ENCODE measurements at places on chromosomes 2 and 18.

- DNase-seq: no peak
These were observed 72.5 kb downstream of the RAPGEF4 start for GRCh38 chr2:172808156-172808555.

- DNase-seq: no peak
These were observed 66.5 kb upstream of the CABLES1 start for GRCh38 chr18:23068570-23069310.

DNA sequence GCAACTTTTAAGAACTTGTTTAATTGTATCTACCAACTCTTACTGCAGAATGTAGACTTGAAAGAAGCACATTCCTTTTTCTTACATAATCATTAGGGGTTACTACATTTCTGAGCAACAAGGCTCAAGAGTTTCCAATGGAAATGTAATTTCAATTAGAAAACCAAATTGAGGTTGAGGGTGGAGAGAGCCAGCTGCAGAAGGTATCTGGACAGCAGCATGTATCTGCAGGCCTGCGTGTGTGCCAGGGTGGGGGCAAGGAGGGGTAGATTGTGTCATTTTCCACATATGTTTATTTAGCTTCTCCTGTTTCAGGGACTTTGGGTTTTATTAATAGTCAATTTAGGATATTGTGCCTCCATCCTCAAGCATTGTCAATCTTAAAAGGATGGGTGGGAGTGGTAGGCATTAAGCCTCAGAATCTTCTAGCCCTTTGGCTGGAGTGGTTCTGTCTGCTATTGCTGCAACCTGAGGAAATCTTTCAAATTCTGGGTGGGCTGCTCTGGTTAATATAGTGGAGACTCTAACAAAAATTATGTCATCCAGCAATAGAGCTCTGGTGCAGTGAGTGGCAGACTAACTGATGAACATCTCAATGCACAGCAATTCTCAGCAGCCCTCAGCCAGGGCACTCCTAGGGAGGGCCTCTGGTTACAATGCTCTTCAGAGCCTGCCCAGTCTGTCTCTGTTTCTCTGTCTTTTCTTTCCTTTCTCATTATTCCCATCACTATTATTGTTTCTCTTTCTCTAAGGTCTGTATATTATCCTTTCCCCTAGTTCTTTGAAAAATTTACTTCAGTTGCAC is 151.4 kb downstream of the RPIA start:
- no peak for DNase-seq

DNA sequence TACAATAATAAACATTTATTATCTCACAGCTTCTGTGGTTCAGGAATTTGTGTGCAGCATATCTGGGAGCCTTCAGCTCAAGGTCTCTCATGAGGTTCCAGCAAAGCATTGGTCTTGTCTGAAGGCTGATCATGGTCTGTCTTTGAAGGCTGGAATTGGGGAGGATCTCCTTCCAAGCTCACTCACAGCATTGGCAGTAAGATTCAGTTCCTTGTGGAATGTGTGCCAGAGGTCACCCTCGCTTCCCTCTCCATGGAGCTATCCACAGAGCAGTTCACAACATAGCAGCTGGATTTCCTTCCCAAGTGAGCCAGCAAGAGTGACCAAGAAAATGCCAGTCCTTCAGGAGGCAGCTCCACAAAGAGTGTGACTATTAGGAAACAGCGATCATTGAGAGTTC is 202.2 kb upstream of the ST6GAL2 start:
- DNase-seq: no peak

DNA sequence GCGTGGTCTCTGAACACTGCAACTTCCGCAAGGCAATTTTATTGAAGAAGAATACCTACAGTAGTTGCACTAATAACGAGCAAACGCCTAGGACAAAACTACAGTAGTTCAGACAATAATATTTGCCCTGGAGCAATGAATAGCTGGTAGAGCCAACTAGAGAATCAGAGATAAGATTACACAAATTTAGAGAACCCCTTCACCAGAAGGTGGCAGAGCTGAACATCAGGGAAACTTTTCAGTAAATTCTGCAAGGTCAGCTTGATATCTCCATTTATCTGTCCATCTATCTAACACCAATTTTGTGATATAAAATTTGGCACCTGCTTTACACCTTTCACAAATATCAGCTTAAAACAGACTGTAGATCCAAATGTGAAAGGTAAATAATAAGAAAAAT is 43.8 kb downstream of the CDH19 start:
- no peak for DNase-seq

GRCh38 chr2:39719317-39719716 is 53.6 kb downstream of the TMEM178A start:
- DNase-seq: no peak

DNA sequence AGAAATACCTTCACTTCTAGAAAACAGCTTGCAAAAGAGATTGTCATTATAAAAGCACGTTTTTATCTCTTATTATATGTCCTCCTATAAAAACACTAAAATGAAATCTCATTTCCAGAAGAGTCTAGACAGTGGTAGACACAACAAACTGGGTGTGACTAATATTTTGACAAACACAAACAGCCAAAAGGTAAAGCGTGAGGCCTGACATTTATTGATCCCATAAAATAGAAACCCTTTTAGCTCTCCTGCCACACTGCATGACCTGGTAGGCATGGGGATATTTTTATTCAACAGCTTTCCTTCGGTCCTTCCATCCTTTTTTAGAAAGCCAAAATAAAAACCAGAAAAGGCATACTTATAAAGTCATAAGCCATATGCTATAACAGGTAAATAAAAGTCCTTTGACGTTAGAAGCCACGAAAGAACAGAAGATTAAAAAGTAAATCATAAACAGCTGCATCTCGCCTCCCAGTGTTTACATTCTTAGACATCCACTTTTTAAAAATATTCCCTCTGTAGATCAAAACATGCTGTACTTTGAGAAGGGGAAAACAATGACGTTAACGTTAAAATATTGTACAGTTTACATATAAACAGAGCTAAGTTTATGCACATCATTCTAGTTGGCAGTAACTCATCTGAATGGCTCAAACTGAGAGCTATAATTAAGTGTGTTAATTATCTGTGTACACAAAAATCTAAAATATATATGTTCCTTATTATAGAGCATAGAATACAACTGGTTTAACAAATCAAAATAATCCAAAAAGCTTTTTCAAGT is 44.6 kb downstream of the IRS1 start:
- no peak for DNase-seq

DNA sequence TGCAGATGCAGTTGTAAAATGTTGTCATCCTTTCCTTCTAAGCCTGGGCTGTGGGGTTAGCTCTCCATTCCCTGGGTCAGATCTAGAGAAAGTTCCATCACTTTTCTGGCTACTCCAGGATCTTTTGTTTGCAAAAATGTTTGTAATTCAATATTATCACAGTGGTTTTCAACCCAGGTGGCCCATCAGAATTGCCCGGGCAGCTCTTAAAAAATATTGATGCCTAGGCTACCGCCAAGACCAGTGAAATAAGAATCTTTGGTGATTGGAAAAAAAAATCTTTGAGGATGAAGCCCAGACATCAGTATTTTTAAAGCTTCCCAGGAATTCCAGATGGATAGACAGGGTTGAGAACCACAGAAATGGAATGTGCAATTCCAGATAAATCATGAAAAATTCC is 232.5 kb upstream of the SPRED2 start:
- no peak for DNase-seq

GRCh38 chr2:23027396-23027795 is 357.6 kb upstream of the KLHL29 start:
- DNase-seq: no peak

- DNase-seq: no peak
These were observed 795 bp upstream of the TCF7L1 start for GRCh38 chr2:85132397-85132796.

GRCh38 chr18:48303883-48304282 is 105.3 kb downstream of the ZBTB7C start:
- DNase-seq: no peak

GRCh38 chr2:233289648-233290047 is 18.0 kb upstream of the SAG start:
- no peak for DNase-seq

GRCh38 chr18:54323970-54324369 is 33.7 kb downstream of the STARD6 start:
- DNase-seq: no peak

DNA sequence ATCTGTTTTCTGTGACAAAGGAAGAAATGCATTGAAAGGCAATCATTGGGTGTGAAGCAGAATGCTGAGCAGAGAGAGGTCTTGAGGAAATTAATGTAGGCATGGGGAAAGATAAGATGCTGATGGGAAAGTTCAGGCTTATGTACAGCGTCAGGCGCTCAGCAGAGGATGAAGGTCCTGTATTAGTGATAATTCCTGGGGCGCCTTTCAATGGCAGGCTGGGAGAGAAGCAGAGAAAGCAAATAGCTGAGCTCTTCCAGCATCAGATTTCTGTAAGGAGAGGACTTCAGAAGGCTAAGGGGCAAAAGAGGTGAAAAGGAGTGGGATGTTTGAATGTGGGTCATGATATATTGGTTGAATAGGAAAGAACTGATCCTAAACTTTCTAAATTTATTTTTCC is 129.8 kb downstream of the HNMT start:
- DNase-seq: no peak

- no peak for DNase-seq
These were observed 976.2 kb upstream of the FANCL start for GRCh38 chr2:59217360-59217759.

GRCh38 chr2:239963646-239964205 is 61.4 kb downstream of the NDUFA10 start:
- no peak for DNase-seq

DNA sequence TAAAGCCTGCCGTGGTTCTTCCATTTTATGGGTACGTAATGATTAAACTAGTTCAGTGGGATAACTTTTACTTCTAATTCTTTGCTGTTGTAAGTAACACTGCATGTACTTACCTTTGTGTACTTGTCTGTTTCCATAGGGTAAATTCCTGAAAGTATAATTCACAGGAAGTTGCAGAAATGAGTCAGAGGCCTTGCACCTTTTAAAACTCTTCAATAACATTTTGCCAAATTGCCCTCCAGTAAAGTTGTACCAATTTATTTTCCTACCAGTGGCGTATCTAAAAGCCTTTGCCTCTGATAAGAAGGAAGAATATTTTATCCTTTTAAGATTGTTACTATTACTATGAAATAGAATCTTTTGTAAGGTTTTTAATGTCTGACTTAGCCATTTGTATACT is 65.1 kb downstream of the CAB39 start:
- no peak for DNase-seq

DNA sequence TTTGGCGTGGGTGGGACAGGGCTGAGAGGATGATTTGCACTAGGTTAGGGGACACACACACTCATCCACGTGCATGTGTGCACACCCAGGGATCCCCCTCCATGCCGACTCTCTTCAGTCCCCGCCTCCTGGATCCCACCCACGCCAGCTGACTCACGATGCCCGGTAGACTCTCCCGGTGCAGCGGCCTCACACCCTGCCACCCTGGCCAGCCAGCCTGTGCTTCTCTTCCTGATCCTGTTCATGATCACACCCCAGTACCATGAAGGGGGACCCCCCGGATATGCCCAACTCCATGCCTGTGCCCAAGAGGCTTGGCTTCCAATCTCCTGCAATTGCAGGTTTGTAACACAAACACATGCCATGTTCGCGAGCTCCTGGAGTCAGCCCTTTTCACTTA is 157.8 kb upstream of the HDAC4 start:
- DNase-seq: no peak

DNA sequence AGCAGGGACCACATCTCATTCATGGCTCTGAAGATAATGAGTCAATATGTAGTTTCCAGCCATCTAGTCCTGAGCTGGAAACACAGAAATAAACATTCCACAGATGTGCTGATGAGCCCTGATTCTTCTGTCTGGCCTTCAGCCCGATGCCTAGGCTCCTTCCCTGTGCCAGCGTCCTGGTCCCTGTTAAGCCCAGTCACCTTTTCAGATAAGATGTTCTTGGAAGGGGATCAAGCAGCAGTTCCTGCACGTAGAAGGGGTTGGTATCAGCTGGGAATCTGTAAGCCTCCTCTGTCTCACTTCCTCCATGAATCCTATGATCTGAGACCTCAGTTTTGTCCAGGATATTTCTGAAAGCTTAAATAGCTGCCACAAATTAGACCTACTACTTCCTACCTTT is 149.3 kb downstream of the TTC32 start:
- DNase-seq: no peak

- no peak for DNase-seq
These were observed 118.0 kb downstream of the MBP start for GRCh38 chr18:77014538-77014937.

GRCh38 chr18:25281556-25281955 is 70.4 kb downstream of the ZNF521 start:
- no peak for DNase-seq

DNA sequence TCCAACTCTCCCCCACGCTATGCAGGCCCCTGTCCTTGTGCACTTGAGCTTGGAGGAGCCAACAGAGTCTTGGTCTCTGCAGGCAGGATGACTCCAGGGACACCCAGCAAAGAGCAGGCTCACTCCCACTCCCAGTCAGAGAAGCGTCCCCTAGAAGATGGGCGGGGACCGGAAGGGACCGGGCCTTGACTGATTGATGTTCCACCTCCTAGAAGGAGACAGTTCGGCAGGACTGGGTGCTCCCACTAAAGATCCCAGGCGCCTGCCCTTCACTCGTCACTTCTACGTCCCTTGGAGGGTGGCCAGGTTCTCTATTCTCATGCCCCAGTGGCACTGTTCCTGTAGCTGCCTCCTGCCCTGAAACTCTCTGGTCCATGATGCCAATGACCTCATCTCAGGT is 3.2 kb upstream of the SP100 start:
- no peak for DNase-seq

GRCh38 chr2:189512879-189513278 is 67.7 kb downstream of the SLC40A1 start:
- DNase-seq: no peak

DNA sequence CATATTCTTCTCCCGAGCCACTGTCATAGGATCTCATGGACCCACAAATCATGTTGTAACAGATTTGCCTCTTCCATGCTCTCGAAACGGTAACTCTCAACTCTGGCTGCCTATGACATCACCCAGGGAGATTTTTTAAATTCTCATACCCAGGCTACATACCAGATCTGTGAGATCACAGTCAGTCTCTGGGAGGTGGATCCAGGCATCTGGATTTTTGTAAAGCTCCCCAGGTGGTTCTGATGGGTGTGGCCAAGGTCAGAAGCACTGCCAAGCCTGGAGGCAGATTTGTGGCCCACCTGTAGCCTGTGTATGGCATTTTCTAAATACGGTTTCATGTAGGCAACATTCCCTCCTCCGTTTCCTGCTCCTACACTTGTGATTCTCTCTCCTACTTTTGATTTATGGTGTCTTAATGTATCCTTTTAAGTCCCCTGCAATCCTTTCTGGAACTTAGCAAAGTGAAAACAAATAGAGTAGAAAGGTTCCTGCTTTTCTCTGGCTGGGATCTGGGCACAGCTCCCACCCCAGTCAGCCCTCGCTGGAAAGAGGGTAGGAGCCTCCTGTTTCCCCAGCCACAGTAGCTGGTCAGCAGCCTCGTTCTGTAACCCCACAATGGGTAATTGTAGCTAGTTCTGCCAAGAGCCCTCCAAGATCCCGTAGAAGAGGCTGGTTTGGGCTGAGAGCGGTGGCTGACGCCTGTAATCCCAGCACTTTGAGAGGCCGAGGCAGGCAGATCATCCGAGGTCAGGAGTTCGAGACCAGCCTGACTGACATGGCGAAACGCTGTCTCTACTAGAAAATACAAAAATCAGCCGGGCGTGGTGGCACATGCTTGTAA is 96.2 kb downstream of the KLHL29 start:
- no peak for DNase-seq

Data from GM20000 (cell line).